ENCODE measurements at places on chromosomes 16 and 17. TPM values are rescaled to one million over a fixed set of nuclear protein-coding genes. Genes with fewer than 3 reads are reported as not detected.

The TRIM37 gene
- 94.4 TPM for total RNA-seq

The C1QTNF8 gene
- 0.20 TPM for total RNA-seq

The CBFA2T3 gene
- 1.2 TPM for total RNA-seq

The TMC7 gene
- 3.1 TPM for total RNA-seq

The RAB26 gene
- 6.6 TPM for total RNA-seq

The KRT20 gene
- total RNA-seq: not detected

The KRT25 gene
- 0.40 TPM for total RNA-seq

The TENT4B gene
- total RNA-seq: 11.1 TPM

The MT1H gene
- total RNA-seq: 1.1 TPM

The PNMT gene
- 0.99 TPM for total RNA-seq

The TP53TG3F gene
- total RNA-seq: not detected

DNA sequence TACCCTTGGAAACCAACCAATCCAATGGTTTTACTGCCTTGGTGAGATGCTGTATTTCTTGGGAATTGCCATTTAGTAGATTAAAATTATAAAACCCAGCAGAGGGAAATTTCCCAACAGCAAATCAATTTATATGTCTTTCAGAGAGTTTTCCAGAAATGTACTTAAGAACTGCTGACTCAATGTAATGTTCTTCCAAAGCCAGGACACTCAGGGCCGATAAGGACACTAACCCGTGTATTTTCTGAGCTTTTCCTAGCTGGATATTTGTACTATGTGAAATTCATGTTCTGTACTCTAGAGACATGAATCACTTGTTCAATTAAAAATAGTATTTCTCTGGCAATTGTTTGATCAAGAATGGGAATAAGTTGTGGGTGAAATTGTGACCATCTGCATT is 121.4 kb downstream of the KCNJ2 start:
- no peak for DNase-seq

- DNase-seq: no peak
Observed at GRCh38 chr17:82780971-82781893, 29.4 kb downstream of the TBCD start.

DNA sequence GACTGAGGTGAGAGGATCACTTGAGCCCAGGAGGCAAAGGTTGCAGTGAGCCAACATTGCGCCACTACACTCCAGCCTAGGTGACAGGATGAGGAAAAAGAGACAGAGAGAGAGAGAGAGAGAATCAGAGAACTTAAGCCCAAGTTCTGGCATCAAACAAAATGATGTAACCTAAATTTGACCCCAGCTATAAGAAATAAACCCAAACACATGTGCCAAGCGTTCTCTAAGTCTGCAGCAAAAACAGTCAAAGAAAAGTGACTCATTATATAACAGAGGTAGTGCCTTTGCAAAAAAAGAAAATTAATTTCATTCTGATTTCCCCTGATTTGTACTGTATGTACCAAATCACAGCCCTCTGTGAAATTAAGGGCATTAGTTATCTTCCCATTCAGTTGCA is 89.5 kb downstream of the CDH11 start:
- no peak for DNase-seq

GRCh38 chr16:83105279-83106077 is 478.7 kb downstream of the CDH13 start:
- no peak for DNase-seq

DNA sequence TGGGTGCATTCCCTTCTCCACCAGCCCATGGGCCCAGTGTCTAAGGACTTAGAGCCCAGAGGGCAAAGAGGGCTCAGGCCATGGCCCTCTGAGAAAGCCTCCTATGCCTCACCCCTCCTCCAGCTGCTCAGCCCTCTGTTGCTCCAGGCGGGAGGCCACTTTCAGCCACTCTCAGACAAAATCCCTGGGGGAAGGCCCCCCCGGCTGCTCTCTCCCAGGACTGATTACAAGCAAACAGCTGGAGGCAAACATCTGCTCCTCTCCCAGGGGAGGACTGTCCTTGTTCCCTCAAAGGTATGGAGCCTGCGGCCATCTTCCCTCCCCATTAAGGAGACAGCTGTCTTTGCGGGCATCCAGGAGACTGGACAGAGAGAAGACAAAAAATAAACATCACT is 54.9 kb upstream of the DLX4 start:
- DNase-seq: no peak

GRCh38 chr16:2426941-2427361 is 2.3 kb upstream of the CCNF start:
- no peak for DNase-seq

GRCh38 chr16:50692644-50692998 is 785 bp upstream of the NOD2 start:
- no peak for DNase-seq

- no peak for DNase-seq
Observed at GRCh38 chr17:62671553-62671952, 44.1 kb downstream of the MRC2 start.

GRCh38 chr17:33086041-33086440 is 94.4 kb downstream of the SPACA3 start:
- no peak for DNase-seq

DNA sequence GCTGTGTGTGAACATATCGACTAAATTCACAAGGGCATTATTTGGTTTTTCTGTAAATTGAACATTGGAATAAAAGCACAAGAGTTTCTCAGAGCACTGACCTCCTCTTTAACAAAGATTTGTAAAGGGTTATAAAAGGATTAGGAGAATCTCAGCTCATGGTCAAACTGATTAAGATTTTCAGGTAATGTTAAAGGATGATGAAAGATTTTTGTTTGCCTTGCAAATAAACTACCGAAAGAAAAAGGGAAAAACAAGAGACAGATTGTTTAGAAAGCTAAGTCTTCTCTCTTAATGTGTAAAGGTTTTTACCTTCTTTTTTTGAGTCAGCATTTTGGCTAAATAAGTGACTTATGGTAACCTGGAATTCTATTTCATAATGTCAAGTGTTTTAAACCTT is 47.6 kb upstream of the MED9 start:
- DNase-seq: no peak

- DNase-seq: no peak
Observed at GRCh38 chr17:12735517-12735916, 53.8 kb upstream of the ARHGAP44 start.

- no peak for DNase-seq
Observed at GRCh38 chr17:77769215-77769614, 189.3 kb upstream of the TNRC6C start.

- DNase-seq: no peak
Observed at GRCh38 chr16:19283637-19284036, 1.9 kb upstream of the CLEC19A start.

- DNase-seq: no peak
Observed at GRCh38 chr16:67544844-67545664, 16.4 kb downstream of the RIPOR1 start.

DNA sequence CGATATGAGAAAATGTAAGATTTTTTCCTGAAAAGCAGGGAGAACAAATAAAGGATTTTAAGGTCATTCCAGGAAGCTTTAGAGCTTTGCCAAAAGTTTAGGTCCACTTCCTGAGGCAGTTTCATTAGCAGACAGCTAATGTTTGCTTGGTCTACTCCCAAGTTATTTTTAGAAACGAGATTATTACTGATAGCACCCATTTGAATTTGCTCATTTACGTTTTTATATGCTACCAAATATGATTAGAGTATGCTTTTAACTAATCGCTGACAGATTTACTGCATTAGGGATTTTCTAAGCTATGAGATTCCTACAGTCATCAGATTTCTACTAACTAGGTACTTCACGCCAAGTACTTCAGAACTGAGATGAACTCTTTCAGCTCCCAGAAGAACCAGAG is 98.1 kb downstream of the WNT3 start:
- no peak for DNase-seq

DNA sequence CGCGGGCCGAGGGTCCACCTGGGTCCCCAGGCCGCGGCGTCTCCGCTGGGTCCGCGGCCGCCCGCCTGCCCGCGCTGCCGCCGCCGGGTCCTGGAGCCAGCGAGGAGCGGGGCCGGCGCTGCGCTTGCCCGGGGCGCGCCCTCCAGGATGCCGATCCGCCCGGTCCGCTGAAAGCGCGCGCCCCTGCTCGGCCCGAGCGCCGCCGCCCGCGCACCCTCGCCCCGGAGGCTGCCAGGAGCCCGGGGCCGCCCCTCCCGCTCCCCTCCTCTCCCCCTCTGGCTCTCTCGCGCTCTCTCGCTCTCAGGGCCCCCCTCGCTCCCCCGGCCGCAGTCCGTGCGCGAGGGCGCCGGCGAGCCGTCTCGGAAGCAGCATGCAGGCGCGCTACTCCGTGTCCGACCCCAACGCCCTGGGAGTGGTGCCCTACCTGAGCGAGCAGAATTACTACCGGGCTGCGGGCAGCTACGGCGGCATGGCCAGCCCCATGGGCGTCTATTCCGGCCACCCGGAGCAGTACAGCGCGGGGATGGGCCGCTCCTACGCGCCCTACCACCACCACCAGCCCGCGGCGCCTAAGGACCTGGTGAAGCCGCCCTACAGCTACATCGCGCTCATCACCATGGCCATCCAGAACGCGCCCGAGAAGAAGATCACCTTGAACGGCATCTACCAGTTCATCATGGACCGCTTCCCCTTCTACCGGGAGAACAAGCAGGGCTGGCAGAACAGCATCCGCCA is 504 bp downstream of the FOXC2 start:
- peak; percentile 57 for DNase-seq

GRCh38 chr16:74033441-74033995 is 263.1 kb upstream of the PSMD7 start:
- no peak for DNase-seq

- no peak for DNase-seq
Observed at GRCh38 chr17:19440421-19440820, 29.4 kb downstream of the RNF112 start.

DNA sequence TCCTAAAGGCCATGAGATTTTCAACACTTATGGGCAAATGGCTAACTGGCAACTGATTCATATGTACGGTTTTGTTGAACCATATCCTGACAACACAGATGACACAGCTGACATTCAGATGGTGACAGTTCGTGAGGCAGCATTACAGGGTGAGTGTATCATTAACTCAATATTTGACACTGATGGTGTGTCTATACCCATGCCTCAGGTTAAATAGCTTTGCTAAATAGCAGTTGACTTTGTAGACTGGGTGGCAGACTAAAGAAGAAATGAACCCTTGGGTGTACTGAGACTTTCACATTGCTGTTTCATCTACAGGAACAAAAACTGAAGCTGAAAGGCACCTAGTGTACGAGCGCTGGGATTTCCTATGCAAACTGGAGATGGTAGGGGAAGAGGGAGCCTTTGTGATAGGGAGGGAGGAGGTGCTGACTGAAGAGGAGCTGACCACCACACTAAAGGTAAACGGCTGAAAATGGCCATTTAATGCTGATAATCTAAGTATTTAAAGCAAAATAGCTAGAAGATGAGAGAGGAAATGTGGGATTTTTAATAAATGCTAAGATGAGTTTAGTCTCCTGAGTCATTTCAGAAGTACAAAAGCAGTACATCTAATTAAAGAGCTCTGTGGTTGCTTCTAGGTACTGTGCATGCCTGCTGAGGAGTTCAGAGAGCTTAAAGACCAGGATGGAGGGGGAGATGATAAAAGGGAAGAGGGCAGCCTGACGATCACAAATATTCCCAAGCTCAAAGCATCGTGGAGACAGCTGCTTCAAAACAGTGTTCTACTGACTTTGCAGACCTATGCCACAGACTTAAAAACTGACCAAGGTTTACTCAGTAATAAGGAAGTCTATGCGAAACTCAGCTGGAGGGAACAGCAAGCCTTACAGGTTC is 3.0 kb downstream of the SETD6 start:
- DNase-seq: no peak

DNA sequence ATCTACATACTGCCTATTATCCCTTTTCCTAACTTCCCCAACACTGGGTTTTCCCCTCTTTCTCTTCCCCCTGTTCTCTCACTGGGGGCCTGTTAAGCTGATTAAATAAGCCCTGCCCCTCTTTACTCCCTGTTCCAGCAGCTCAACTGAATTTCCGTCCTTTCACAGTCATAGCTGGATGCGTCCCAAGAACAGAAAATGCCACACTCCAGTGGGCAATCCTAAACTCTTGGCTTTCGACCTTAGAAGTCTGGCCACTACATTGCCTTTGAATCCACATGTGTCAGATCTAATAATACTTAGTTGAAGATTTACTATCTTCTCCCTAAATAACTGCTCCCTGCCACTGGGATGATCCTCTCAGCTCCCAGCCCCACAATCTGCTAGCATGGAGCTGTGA is 34.5 kb downstream of the KCNJ16 start:
- DNase-seq: no peak

DNA sequence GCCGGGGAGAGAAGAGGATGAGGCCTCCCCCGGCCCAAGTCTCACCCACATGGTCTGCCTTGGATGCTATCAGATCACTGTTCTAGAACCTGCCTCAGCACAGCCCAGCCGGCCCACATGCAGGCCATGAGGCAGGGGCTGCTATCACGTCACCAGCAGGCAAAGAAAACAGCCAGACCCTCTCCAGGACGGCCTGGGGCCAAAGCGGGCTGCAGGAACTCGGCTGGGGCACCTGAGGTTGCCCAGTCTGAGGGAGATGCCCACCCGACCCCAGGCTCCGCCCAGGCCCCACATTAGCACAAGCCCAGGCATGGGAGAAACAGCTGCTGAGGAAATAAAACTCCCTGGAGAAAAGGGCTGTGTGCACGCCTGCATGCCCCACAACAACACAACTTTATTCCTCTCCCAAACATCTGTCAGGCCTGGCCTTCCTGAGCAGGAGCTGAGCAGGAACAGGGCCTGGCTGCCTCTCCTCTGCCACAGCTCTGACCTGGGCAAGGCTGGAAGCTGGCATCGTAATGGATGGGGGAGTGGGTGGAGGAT is 6.7 kb upstream of the SMIM5 start:
- DNase-seq: no peak

GRCh38 chr17:10871914-10872313 is 34.0 kb upstream of the PIRT start:
- peak; percentile 21 for DNase-seq

DNA sequence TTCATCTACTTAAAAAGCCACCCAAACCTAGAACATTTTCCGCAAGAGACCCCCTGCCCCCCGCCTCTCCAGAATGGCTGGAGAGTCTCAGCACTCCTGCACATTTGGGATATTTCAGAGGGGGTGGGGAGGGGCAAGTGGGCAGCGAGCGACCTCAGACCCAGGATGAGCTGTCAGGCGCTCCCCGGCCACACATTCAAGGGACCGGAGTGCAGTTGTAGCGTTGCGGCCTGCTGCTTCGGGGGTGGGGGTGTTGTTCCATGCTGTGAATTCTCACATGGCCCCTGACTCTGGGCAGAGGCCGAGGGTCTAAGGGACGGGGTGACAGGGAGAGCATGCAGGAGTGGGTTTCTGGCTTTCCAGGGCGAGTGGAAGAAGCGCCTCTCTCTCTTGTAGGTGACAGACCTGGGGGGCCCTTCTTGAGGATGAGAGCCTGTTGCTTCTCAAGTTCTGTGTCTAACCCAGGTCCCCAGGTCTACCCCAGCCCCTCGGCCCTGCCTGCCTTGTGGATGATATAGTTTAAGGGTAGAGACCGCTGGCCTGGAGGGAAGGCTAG is 231.2 kb downstream of the SEC14L1 start:
- DNase-seq: no peak

GRCh38 chr16:81608523-81609209 is 164.1 kb downstream of the CMIP start:
- DNase-seq: no peak

- no peak for DNase-seq
Observed at GRCh38 chr17:79730769-79731483, at the start of gene ENPP7. TSS of gene ENPP7 (plus strand) at chr17:79730943. CDS start at chr17:79731140, 197 bp downstream.

- DNase-seq: no peak
Observed at GRCh38 chr16:12801511-12802042, 2.1 kb downstream of the CPPED1 start.

All from spinal cord (tissue), 10 donors.